ENCODE measurements at places on chromosomes 6 and 20.

GRCh38 chr6:21992178-21992967, 304.5 kb downstream of the PRL start:
- peak; percentile 74 for DNase-seq

DNA sequence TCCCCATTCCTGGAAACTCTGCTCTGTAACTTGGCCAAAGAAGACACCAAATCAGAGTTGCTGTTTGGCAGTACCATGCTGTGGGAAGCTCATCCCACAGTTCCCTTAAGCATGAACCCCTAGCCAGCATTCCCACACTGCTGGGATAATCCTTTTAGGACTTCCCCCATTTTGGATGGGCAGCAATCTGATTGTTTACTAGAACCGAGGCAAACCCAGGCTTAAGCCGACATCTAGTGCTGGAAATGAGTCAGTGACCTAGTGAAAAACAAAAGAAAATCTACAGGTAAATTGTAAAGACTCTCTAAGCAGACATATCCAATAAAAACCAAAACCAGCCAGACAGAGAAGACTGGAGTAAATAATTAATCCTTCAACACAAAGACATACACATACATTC, 5.2 kb downstream of the DNAH8 start:
- no peak for DNase-seq

GRCh38 chr20:22338140-22338708, 246.1 kb downstream of the FOXA2 start:
- DNase-seq = no peak

GRCh38 chr6:117326396-117326795, 61.0 kb downstream of the VGLL2 start:
- peak; percentile 1 for DNase-seq

DNA sequence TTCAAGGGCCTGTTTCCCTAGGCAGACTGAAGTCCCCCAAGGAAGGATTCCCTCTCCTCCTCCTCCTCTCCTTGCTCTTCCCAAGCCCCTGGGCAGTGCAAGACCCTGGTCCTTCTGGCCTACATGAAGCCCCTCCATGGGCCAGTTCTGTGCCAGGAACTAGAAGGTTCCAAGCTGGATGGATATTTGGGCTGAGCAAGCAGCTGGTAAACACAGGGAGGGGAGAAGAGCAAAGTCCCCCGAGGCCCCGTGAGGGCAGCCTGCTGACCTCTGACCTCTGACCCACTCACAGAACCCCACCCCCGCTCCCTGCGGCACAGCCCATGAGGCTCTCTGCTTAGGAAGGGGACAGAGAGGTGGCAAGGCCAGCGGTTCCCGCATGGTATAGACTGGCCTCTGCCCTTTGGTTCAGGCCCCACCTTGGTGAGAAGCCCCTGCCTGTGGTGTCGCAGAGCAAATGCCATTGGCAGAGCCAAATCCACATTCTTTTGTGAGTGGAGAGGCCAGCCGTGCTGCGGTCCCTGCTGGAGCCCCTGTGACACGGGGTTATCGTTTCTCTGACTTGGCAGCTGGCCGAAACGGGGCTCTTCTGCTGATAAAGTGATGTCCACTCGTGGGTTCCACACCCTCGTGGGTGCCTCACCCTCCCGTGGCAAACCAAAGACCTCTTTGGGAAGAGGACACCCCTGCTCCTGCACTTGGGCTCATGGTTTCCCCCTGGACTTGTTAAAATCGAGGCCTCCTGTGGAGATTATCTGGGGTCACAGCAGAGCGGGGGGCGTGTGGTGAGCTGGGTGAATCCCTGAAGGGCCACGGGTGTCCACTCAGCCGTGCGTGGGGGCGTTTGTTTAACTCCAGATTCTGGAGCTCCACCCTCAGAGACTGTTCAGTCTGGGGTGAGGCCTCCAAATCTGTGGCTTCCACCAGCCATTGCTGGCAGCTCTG, 2.1 kb upstream of the CHRNA4 start:
- no peak for DNase-seq

- peak; percentile 95 for DNase-seq
These were observed 429.1 kb downstream of the HTR1B start for GRCh38 chr6:77034161-77034560.

- DNase-seq = no peak
These were observed 46.7 kb upstream of the KIF16B start for GRCh38 chr20:16619953-16620352.

- DNase-seq = no peak
These were observed 616.5 kb downstream of the C6orf118 start for GRCh38 chr6:164692772-164693510.

GRCh38 chr6:3516092-3516491, 59.2 kb upstream of the SLC22A23 start:
- no peak for DNase-seq

DNA sequence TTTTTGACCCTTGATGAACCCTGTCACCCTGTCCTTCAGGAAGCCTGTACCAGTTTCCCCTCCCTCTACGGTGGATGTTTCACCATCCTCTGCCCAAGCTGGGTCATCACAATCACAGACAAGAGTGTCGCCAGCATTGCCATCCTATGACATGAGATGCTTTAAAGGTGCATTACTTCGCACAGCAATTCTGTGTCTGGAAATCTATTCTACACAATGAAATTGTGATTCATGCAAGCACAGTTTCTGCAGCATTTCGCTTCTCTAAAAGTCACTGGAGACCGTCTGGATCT, 2.5 kb upstream of the ULBP2 start:
- no peak for DNase-seq

DNA sequence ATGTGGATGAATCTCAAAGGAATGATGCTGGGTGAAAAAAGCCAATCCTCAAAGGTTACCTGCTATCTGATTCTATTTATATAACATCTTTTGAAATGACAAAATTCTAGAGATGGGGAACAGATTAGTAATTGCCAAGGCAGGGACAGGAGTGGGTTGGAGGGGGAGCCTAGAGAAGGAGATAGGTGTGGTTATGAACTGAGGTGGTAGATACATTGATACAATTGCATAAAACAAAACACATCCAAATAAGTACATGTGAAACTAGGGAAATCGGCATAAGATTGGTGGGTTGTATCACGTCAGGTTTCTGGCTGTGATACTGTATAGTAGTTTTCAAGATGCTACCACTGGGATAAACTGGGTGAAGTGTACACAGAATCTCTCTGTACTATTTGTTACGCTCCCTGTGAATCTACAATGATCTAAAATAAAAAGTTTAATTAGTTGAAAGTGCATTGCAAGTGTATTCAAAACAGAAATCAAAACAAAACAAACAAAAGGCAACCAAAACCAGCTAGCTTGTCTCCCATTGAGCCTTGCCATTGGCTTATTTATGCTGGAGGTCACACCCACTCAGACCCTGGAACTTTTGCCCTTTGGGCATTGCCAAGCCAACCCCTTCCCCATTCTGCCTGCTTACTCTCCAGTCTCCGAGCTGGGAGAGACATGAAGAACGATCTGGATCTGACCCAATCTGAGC, 27.8 kb downstream of the PPP1R16B start:
- DNase-seq = no peak

DNA sequence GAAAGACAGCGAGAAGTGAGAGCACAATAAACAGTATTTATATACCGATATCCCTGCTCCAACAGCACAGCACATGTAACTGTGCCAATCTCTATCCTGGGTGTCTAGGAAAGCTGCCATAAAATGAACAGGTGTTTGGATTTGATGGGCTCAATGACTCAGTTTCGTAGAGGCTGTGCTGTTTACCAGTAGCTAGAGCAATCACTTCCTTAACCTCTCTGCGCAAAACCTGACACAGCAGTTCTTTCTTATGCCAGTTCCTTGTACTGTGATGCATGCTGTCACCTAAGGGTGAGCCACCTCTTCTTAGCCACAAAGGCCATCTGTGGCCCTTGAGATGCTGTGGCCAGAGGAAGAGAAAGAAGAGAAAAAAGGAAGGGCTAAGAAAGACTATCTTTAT, 59.3 kb downstream of the SHPRH start:
- DNase-seq = no peak

DNA sequence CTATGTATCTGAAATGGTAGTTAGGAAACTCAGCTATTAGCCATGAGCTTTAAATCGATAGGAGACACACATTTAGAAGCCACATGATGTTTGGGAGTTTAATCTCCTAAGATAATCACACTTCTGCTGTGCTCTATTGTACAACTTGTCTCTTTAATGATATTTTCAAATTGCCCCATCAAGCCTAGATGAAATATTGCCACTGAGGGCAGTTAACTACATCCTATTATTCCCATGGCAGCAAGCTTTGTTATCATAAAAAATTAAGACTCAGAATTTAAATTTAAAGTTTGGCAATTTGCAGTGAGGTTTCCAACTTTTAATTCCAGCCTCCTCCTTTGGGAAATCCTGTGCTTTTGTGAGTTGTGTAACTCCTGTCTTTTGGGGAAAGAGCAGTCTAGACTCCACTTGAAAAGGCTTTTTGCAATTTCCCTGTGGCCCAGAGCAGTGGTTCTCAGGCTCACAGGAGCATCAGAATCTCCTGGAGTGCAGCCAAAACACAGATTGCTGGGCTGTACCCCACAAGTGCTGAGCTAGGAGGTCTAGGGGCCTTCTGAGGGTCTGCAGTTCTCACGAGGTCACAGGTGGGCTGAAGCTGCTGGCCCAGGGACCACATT, 792.4 kb downstream of the QKI start:
- DNase-seq = no peak
